Ureter (tissue), 1 donor: ENCODE measurements at places on chromosomes 2 and 18. TPM values are rescaled to one million over a fixed set of nuclear protein-coding genes. Genes with fewer than 3 reads are reported as not detected.

GPBAR1 gene
- 1.5 TPM for total RNA-seq

ANKRD30B gene
- total RNA-seq, result not detected

EHD3 gene
- 12.7 TPM for total RNA-seq

SCYGR4 gene
- total RNA-seq, result not detected

PLEKHH2 gene
- 9.8 TPM for total RNA-seq

EN1 gene
- total RNA-seq, result not detected

TRIB2 gene
- 45.4 TPM for total RNA-seq

C2orf76 gene
- 14.3 TPM for total RNA-seq

PAX8 gene
- total RNA-seq, result 160 TPM

IL36RN gene
- not detected for total RNA-seq

MAPK4 gene
- 14.3 TPM for total RNA-seq

ANO7 gene
- total RNA-seq, result 1.4 TPM

MARCHF4 gene
- not detected for total RNA-seq

CAPN14 gene
- 0.62 TPM for total RNA-seq

TGFA gene
- total RNA-seq, result 17.8 TPM

DPP4 gene
- 2.1 TPM for total RNA-seq

ALPI gene
- total RNA-seq, result not detected

MIB1 gene
- total RNA-seq, result 45.3 TPM

CYS1 gene
- total RNA-seq, result 4.0 TPM

DNER gene
- 0.34 TPM for total RNA-seq

CD302 gene
- 25.2 TPM for total RNA-seq

GPC1 gene
- 88.1 TPM for total RNA-seq

ARHGAP28 gene
- total RNA-seq, result 16.0 TPM

RGPD5 gene
- total RNA-seq, result 68.3 TPM

DUSP2 gene
- 2.6 TPM for total RNA-seq

STARD6 gene
- not detected for total RNA-seq

FECH gene
- 13.7 TPM for total RNA-seq
